ENCODE measurements at places on chromosomes 5 and 9.
A peak's percentile ranks its signal among the peaks of the same experiment; 100 is the strongest.

GRCh38 chr9:94631599-94631998, 7.7 kb downstream of the FBP1 start:
- DNase-seq, result no peak

- no peak for DNase-seq
Observed at GRCh38 chr5:45279109-45279508, 417.1 kb downstream of the HCN1 start.

GRCh38 chr9:81242866-81243265, 446.5 kb downstream of the TLE1 start:
- no peak for DNase-seq

DNA sequence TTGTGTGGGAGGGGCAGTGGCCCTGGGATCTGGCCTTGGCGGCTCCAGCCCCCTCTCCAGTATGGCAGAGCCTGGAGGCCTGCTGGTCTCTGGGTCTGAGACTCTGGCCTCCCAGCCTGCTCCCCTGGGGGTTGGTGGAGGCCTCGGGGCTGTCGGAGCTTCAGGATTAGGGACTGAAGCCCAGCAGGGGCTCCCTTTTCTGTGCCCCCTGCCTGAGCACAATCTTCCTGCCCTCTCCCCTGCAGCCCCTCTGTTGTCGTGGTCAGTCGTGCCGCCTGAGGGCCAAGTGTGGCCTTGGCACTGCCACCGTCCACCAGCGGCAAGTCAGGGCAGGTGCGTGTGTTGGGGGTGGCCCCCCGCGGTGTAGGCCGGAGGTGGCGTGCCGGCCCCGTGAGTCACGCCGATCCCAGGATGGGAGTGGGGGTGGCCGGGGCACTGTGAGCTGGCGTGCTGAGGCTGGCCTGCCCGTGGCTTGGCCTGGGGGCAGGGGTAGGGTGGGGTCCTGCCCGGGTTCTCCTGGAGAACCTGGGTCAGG, 53.6 kb downstream of the RXRA start:
- DNase-seq, result no peak

DNA sequence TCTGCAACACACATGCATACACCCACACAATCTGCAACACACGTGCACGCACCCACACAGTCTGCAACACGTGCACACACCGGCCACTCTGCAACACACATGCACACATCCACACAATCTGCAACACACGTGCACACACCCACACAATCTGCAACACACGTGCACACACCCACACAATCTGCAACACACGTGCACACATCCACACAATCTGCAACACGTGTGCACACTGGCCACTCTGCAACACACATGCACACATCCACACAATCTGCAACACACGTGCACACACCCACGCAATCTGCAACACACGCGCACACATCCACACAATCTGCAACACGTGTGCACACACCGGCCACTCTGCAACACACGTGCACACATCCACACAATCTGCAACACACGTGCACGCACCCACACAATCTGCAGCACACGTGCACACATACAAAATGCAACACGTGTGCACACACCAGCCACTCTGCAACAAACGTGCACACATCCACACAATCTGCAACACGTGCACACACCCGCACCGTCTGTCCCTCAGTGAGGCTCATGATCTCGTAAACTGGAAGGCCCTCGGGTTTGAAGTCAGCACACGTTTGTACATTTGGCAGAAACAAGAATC, 18.4 kb downstream of the PLEKHG4B start:
- DNase-seq, result no peak

DNA sequence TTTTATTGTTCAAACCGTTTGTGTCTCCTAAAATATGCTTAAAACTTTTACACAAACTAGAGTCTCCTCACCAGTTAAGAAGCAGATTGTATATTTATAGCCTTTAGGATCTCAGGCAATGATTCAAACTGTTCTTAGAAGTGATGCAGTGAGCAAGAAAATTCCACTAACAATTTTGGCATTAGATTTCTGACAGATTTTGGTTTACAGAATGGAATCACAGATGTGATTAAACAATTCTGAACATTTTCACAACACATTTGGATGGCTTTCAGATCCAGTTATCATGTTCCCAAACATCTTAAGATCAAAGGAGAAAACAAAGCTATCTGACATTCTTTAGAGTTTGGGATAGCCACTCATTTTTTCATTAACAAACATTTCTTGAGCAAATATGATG, 181.7 kb upstream of the RIOK2 start:
- no peak for DNase-seq

DNA sequence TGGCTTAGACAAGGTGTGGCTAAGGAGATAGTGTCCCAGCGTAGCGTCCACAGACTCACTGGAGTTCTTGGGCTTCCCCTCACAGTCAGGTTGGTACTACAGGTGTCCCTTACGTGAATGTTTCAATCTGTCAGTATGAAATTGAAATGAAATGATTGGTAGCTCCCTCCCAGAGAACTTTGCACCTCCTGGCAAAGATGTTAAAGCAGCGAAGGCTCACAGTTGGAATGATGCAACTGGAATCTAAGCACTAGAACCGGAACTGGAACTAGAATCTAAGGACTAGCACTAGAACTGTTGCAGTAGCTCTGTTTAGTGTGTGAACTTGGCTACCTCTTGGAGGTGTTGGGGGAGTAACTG, 1.1 kb downstream of the SLC31A1 start:
- peak; percentile 51 for DNase-seq

DNA sequence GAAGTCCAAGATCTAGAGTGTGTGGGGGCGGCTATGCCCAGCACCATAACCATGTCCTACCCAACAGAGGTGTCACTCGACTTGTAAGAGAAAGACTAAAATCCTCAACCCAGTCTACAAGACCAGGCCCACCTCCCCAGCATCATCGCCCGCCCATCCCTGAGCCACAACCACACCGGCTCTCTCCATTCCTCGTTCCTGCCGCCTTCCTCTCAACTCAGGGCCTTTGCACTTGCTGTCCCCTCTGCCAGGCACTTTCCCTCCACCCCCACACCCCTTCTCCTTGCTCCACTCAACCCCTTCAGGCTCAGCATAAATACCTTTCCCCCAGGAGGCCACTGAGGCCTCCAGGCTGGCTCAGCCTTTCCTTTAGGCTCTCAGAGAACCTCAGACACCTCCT, 69.3 kb downstream of the PAX5 start:
- no peak for DNase-seq

GRCh38 chr5:167412556-167412955, 878.9 kb upstream of the WWC1 start:
- DNase-seq, result no peak

DNA sequence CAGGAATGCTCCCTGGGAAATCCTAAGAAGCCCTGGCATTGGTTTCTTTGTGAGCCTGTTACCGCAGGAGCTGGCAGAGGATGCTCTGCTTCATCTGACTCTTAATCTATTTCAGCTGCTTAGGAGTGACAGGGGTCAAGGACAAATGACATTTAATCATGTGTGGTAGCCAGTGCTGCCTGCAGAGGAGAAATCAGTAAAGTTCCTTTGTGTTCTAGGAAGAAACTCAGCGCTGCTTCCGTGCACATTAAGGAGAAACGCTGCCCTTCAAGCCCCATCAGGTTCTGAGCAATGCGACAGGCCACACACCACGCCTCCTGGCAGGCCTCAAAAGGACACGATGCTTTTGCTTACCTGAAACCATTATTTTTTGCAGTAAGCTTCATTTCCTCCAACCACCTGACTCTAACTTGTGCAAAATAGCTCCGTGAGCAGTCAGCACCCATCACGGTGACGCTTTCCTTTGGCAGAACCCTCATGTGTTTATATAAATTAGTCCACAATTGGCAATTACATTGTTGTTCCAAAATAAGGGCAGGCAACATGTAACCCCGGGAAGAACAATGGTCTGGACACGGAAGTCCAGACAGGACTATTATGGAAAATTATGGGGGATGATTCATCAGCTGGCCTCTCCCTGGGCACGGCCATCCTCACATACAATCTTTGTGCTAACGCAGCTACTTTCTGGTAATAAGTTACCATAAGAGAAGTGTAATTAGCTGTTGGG, 387.9 kb upstream of the DAP start:
- DNase-seq, result no peak

- DNase-seq, result no peak
Observed at GRCh38 chr9:81824802-81825730, 103.2 kb upstream of the SPATA31D4 start.

DNA sequence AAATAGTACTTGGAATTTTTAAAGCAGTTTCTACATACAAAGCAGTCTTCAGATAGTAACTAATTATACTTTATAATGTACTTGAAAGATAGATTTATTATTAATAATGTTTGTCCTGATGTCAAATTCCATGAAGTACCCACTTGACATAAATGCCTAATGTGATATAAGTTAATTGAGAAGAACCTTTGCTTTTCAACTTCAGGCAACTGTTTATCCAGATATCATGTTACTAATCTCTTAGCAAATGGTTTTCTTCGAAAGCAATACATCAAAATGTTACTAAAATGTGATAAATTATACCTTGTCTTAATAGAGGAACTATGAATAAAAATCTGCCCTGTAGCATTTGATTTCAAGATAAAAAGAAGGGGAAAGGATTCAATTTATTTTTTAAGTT, 146.8 kb upstream of the FBXL17 start:
- DNase-seq, result no peak

GRCh38 chr5:82265047-82265446, 13.1 kb downstream of the RPS23 start:
- DNase-seq, result peak; percentile 57

DNA sequence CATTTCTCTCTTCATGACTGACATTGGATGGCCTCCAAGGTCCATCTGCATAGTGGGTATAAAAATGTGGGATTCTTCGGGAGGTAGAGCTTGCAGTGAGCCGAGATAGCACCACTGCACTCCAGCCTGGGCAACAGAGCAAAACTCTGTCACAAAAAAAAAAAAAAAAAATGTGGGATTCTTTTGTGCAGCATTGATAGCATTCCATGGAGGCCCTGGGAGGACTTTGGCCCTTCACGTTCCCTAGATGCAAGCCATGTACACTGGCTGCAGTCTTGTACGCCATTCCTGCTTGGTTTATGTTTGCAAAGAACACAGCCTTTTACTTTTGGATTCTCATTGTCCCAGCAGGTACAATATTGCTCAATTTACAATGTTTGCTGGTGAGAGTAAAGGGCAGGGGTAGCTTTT, 157.8 kb downstream of the SLCO4C1 start:
- no peak for DNase-seq

DNA sequence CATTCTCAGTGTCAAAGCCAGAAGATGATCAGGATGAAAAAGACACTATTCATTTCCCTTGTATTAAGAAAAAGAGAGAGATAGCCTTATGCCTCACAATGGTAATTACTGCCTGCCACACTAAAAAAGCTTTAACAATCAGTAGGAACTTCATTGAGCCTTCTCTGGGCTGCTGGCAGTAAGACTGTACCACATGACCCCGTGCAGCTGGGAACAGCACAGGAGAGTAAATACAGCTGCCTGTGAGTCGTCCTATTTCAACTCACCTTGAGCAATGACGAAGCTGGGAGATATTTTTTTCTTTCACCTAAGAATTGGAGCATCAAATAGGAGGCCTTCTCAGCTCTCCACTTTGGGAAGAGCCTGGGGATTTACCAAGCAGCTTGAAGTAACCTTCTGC, 316.3 kb downstream of the GABRB2 start:
- DNase-seq, result no peak

GRCh38 chr9:14515571-14516198, 177.5 kb downstream of the ZDHHC21 start:
- no peak for DNase-seq

- DNase-seq, result no peak
Observed at GRCh38 chr9:124442826-124443225, 7.4 kb upstream of the ADGRD2 start.

- DNase-seq, result no peak
Observed at GRCh38 chr5:123806644-123807043, 294.7 kb downstream of the CSNK1G3 start.
